ENCODE measurements at places on chromosomes 3 and 15.

DNA sequence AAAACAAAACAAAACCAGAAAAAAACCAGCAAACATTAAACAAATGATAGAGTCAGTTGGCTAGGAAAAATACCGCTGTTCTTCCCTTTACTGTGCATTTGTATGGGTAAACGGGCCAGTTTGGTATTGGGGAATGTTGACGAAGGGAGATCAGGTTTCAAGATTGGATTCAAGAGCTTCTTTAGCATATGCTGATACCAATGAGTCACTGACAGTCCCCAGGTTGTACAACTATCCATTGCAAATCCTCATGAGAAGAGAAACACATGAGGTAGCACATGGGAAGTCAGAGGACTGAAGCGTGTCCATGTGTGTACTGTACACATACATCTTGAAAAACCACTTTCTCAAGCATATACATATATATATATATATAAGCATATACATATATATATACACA, 25.6 kb downstream of the TIGIT start:
- peak; percentile 77 for DNase-seq

DNA sequence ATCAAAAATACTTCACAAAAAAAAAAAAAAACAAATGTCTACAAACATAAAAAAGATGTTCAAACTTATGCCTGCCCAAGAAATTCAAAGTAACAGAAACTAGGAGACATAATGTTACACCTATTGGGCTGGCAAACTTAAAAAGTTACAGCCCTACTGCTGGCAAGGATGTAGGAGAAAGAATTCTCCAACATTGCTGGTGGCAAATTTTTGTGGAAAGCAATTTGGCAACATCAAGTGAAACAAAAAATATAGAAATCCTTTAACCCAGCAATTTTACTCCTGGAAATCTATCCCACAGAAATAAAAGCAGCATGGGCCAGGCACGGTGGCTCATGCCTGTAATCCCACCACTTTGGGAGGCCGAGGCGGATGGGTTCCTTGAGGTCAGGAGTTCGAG, 73.2 kb downstream of the STAG1 start:
- no peak for DNase-seq

GRCh38 chr3:131216330-131216729, 165.2 kb upstream of the NUDT16 start:
- no peak for DNase-seq

DNA sequence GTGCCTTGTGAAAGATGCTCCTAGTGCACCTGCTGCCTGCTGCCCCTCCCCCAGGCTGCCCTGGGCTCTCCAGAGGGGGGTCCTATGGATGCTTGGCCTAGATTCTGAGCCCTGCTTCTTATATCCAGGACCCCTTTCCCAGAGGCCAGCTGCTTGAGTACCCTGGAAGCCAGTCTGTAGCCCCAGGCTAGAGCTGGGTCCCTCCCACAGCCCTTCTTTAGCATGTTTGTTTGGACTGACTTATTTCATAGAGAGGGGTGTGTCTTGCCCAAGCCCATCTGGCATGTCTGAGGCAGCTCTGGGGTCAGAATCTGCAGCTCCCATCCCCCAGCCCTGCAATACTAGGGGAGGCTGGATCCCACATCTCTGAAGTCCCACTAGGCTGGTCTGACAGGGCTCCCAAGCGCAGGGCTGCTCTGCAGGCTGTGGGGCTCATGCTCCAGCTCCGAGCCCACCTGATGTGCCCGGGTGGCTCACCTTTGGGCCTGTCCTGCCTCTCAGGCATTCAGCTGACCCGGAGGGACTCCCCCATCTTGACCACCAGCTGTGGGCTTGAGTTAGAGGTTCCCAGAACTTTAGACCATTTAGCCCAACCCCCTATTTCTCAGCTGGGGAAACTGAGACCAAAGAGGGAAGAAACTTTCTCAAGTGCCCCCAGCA, 3.1 kb downstream of the CHRNB4 start:
- DNase-seq, result no peak

- no peak for DNase-seq
Measured at GRCh38 chr3:40717471-40717870, 192.7 kb downstream of the ZNF621 start.

- no peak for DNase-seq
Measured at GRCh38 chr3:121624147-121624899, 31.1 kb downstream of the FBXO40 start.

DNA sequence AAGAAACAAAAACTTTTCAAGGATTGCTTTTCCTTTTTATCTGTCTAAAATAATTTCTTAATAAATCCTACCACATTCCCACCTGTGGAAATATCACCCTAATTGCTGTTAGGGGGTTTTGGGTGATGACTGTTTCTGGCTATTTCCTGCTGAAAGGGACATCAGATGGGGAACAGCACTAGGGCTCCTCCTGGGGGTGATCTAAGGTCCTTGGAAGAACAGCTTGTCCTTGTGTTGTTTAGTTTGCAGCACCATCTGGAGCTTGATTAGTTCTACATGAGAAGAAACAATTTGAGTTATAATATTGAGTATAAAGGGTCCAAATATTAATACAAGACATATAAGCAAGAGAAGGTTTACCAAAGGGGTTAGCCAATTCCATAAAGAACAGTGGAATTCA, 18.7 kb downstream of the OR5H15 start:
- no peak for DNase-seq

- DNase-seq, result peak; percentile 80
Measured at GRCh38 chr3:44885618-44886017, 11.2 kb downstream of the TGM4 start.

GRCh38 chr3:171389491-171389890, 70.7 kb downstream of the TNIK start:
- no peak for DNase-seq

DNA sequence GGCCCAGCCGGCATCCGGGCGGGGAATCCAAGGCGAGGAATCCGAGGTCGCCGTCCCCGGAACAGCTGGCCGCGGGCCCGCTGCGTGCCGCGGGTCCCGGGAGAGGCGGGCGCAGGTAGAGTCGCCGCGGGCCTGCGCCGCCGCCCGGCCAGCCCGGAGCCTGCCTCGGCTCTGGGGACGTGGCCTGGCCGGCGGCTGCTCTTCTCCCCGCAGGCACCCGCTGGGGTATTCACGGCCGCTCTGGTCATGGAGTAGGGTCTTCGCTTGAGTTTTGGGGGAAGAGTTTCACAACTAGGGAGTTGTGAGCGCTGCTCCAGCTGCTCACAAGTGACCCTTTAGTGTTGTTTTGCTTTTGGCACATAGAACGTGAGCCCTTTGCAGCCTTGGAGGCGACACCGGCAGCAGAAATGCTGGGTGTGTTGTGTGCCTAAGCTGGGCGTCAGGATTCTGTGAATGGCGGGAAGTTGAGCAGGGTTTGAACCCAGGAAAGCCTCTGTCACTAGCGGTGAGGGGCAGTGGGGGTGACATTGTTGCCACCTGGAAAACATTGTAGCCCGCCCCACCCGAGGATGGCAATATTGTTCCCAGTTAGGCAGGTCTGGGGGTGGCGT, 4.0 kb downstream of the TRIM71 start:
- DNase-seq, result no peak

DNA sequence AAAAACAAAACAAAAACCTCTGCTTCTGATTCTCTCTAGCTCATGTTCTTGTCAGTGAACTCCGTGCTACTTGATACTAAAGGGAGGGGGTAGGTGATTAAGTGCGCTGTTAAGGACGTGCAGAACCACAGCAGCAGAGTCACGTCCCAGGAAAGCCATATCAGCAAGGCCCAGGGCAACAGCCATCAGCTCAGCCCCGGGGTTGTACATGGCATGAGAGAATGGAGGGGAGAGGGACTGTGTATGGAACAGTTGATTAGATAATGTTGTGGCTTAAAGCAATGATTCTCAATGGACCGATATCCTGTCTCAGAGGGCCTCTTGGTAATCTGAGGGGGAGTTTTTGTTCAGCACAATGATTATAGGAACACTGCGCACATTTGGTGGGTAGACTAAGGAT, 27.6 kb downstream of the C2CD4A start:
- no peak for DNase-seq

DNA sequence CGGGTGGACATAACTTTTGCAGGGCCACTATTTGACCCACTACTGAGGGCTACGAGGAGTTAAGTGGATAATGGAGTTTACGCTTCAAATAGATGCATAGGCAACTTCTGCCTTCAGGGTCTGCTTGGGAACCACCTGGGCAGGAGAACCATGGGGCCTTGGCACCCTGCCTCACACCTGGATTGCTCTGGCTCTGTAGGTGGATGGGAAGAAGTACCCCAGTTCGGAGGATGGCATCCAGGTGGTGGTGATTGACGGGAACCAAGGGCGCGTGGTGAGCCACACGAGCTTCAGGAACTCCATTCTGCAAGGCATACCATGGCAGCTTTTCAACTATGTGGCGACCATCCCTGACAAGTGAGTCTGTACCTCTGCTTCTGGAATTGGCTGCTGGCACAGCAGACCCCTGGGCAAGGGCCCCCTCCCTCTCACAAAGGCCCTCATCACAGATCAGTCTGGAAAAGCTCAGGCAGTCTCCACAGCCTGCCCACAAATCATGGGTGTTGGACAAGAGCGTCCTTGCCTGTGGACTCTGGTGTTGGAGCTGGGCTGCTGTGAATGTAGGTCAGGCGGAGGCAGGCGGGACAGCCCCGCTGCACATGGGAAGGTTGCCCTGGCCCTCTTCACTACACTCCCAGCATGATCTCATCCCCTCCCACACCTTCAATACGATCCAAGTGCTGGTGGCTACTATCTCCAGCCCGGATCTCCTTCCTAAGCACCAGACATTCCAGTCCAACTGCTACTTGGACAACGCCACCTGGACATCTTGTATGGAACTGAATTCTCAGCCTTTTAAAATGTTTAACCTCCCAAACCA, 46.7 kb downstream of the MESD start:
- no peak for DNase-seq

DNA sequence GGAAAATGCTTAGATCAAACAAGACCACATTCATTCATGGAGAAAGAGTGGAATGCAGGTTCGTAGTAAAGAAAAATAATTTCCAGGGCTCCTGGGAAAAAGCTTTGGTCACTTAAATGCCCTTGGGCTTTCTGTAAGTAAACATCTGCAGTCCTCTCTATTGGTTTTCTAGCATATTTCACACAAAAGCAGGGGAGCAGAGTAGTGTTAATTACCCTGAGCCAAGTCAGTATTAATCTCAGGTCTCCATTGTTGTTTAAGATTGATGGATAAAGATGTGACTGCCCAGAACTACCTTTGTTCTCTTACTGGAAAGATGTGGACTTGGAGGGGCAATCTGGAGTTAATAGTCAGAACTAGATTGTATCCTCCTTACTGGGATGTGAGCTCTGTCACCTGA, 242.6 kb downstream of the PTPRG start:
- no peak for DNase-seq

DNA sequence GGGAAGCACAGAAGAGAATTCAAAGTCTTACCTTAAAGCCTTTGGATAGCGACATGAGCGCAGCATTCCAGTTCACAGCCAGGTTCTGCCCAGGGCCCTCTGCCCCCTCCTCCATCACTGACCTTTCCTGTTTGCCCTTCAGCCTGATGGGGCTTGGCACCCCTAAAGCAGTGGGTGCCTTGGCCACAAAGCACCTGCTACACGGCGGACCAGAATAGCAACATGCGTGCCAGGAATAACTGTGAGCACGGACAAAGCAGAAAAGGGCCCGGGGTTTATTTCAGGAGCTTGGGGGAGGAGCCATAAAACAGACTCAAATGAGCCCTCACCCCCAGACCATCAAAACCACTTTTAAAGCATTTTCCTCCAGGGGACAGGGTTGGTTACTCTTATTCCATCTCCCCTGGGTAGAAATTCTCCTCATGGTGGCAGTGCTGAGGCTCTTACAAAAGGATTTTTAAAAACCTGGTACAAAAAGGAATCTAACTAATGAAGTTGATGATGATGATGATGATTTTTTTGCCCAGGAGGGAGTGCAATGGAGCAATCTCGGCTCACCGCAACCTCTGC, 135.4 kb downstream of the KLF13 start:
- no peak for DNase-seq

GRCh38 chr3:127187316-127187715, 5.6 kb upstream of the PRR23E start:
- no peak for DNase-seq

- DNase-seq, result no peak
Measured at GRCh38 chr3:78726545-78726944, 1041.3 kb downstream of the ROBO1 start.

DNA sequence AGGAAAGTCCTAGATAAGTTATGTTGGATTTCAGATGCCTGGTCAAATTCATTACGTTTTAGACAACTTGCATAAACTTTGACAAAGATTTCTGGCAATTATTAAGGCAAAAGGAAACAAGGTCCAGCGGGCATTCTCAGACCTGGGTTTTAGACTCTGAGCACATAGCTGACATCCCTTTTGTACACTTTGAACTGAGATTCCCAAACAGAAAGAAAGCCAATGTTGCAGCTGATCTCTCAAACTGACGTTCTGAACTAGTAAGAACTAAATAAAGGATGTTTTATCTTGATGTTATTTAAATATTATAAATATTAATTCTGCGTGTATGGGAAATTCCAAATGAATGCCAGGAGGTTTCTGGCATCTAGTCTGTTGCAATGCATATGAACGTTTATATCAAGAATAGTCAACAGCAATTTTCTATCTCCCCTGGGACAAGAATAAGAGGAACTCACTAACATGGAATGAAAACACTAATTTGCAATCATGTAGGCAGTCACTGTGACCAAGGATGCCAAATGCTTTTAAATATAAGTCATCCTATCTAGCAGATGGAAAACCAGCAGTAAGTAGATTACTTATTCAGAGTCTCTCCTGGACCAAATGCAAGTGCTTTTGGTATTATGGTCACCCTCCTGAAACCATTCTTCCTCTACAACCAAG, 202.1 kb downstream of the GREM1 start:
- peak; percentile 94 for DNase-seq

All from AG04450 (cell line).